Stimulated activated CD4-positive, alpha-beta T cell treated with anti-CD3 and anti-CD28 coated beads, Interleukin-15, amount 100 ng/mL, for 48 hours (primary cell): ENCODE measurements at places on chromosomes 1 and 21.

- no peak for DNase-seq
These were observed 11.2 kb downstream of the MKNK1 start for GRCh38 chr1:46592823-46593222.

GRCh38 chr1:95382000-95382786 is 148.2 kb downstream of the RWDD3 start:
- DNase-seq: no peak

- DNase-seq: no peak
These were observed 12.9 kb downstream of the NRIP1 start for GRCh38 chr21:15051644-15052458.

- no peak for DNase-seq
These were observed 12.2 kb downstream of the SDCCAG8 start for GRCh38 chr1:243267914-243268653.

DNA sequence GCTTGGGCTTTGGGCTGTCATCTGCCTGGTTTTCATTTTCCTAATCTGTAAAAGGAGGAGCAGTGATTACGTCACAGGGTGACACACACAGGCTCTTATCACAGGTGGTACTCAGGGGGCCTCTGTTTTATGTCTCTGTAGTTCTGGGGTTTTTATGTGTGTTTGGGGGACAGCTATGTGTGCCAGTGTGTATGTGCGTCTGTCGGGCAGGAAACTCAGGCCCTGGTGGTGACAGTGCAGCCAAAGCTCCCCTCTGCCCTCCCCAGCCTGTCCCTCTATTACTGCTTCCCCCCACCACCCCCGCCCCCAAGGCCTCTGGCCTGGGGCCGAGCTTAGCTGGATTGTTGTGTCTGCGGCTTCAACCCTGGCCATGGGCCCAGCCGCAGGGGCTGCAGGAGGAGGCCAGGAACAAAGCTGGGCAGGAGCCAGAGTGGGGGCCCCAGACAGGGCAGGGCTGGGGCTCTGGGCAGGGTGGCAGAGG is 13.3 kb downstream of the MFAP2 start:
- DNase-seq: no peak

- no peak for DNase-seq
These were observed 21.9 kb downstream of the LGALS8 start for GRCh38 chr1:236545621-236546169.

DNA sequence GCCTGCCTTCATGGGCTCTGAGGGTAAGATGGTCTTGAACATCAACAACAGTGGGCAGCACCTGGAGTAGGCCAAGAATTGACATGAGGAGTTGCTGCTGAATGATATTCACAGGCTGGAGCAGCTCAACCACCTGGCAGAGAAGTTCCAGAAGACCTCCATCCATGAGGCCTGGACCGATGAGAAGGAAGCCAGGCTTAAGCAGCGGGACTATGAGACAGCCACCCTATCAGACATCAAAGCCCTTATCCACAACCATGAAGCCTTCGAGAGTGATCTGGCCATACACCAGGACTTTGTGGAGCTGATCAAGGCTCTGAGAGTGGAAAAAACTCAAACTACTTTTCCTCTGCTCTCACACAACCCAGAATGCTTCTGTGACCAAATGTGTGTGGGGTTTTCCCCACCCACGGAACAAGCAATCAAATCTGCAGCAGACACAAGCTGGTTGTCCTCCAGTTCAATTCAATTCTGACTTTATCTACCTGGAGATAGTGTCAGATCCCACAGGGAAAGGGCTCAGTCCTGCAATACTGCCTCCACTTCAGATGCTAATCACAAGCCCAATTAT is 12.1 kb upstream of the EPHA10 start:
- no peak for DNase-seq

DNA sequence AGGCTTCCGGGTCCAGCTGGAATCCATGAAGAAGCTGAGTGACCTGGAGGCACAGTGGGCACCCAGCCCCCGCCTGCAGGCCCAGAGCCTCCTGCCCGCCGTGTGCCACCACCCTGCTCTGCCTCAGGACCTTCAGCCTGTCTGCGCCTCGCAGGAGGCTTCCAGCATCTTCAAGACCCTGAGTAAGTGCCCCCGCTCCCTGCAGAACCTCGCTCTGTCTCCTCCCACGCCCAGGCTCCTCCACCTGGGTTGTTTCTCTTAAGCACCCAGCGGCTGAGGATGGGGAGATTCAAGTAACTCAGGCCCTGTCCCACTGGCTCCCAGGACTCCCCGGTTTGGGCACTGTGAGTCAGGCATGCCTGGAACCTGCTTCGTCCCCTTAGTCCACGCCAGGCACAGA is 1.5 kb downstream of the GUCA2B start:
- no peak for DNase-seq

GRCh38 chr1:52925571-52926005 is 1.5 kb upstream of the SCP2 start:
- no peak for DNase-seq

DNA sequence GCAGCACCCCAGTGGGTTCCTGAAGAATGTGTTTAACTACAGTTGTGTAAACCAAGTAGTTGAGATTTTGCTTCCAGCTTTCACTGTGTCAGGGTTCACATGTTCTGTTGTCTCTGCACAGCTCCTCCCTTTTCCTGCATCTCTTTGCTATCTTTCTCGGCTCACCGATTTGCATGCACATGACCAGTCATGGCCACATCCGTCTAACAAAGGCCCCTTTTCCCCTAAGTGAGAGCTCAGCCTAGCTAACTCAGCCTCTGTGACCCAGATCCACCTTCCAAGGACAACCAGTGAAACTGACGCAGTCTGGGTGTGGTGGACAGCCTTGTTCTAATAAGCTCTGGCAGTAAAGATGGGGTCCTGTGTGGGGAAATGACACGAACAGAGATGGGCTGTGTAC is 101.1 kb downstream of the ZP4 start:
- no peak for DNase-seq

DNA sequence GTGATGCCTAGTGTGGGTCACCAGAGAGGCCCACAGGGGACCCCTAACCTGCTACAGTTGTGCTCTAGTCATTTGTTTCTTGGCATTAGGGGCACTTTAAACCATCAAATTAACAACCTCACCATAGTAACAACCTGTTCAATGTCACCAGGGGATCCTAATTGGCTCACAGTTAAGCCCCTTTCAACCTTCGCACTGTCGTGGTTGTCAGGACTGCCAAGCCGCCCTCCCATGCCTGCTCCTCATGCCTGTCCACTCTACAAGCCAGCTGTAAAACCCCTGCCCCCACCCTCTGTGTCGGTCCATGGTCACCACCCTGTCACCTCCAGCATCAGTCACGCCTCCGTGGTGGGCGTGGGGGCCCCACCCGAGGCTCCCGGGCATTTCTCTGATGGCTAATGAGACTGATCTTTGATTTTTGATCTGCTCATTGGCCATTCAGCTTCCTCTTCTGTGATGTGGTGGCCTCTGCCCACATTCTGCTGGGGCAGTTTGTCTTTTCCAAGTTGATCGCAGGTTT is 96.6 kb downstream of the WDR4 start:
- DNase-seq: no peak

- DNase-seq: no peak
These were observed 160.3 kb downstream of the PTPRU start for GRCh38 chr1:29396438-29397255.

GRCh38 chr1:54604572-54605370 is 18.6 kb downstream of the FAM151A start:
- no peak for DNase-seq

- no peak for DNase-seq
These were observed 20.6 kb upstream of the RCAN3 start for GRCh38 chr1:24481843-24482610.

GRCh38 chr1:116377541-116378529 is 4.8 kb downstream of the ATP1A1 start:
- no peak for DNase-seq

DNA sequence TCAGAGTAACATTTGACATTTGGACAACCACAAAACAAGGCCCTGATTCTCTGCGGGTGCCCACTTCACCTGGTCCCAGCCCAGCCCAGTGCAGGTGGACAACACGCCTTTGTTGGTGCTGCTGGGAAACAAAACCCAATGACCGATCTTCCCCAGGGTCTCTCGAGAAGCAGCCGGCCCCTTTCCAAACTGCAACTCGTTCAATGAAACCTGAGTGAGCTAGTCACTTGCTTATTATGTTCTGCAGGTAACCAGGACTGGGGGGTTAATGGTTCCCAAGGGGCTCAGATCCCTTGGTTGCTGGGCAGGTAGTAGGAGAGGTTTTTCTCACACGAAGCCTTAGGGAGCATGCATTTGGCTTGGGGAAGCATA is 42.9 kb downstream of the ABCG1 start:
- DNase-seq: no peak

GRCh38 chr1:20483833-20484518 is 2.0 kb downstream of the CAMK2N1 start:
- DNase-seq: no peak

DNA sequence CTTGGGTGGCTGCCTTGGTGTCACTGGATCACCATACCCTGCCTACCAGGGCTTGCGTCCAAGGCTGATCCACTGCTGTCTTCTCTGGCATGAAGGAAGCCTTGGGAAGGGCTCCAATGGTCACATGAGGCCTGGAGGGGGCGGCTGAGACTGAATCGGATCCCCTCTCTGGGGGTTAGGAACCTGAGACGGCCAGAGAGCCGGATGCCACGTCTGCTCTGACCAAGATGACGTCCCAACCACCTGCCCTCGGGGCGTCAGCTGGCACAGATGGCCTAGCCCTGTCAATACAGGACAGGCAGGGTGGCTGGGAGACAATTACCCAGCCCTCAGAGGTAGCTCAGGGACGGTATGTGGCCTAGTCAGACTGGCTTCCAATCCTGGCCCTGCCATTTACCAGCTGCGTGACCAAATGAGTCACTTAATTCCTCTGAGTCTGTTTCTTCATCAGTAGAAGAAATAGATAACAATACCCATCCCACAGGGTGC is 5.4 kb downstream of the TRIM62 start:
- DNase-seq: no peak

DNA sequence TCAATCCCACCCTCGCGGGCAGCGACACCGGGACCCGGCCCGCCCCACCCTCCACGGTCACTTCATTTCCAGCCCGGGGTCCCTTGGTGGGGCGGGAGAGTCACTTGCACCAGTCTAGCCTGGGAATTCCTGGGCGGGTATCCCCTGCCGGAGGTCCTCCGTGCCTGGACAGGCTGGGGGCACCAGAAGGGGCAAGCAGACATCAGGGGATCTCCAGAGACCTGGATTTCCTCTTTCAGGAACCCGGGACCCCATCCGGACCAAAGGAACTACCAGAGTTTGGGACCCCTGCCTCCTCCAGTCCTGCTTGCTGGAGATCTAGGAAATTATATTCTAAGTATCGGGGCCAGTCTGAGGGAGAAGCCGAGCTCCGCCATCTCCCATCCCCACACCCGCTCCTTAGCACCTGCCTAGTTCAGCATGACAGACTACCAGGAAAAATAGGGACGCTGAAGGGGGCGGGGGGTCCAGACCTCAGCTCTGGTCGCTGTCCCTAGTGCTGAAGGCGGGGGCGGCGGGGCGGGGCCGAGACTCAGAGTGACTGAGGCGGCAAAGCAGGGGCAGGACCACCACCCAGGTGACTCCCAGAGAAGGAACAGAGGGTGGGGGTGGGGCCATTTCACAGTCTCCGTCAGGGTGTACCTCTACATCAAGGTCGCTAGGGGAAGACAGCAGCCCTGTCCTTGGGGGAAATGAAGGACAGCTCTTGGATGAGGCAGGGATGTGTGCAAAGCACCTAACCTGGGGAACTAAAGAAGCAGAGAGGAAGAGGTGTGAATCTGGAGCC is 832 bp downstream of the HCN3 start:
- peak; percentile 61 for DNase-seq

- no peak for DNase-seq
These were observed 18.0 kb downstream of the UBE2T start for GRCh38 chr1:202323731-202324130.

GRCh38 chr1:119712342-119713038 is 756 bp downstream of the PHGDH start:
- DNase-seq: peak; percentile 36

GRCh38 chr1:203147376-203147775 is 19.9 kb downstream of the ADORA1 start:
- DNase-seq: no peak

DNA sequence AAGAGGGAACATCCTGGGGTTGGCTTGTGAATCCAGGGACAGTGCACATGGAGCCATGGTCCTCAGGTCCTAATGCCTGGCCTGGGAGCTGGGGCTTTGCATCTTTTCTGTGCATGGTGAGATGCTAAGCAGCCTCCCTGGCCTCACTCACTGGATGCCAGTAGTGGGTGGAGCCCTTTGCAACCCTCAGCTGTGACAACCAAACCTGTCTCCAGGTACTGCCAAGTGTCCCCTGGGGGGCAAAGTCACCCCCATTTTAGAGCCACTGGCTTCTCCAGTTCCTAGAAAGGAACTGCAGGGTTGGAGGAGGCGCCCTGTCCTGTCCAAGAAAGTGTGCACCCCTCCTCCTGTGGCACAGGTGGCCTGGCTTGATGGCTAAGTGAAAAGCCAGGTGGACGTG is 44.6 kb upstream of the GRIK3 start:
- no peak for DNase-seq

DNA sequence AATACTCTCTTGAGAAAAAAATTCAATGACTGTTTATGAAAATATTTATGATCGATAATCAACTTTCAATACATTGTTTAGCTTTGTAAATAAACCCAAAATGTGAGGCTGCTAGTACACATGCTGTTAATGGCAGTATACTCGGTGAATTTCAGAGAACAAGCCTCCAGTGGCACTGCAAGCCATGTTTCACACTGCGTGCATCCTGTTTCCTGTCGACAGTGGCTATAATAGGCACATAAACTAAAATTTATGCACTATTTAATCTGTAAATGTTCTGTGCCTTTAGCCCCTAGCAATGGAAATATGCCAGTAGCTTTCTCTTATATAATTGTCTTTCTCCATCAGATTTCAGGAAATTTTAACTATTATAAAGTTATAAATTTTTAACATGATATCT is 26.3 kb upstream of the RGS18 start:
- DNase-seq: no peak

- DNase-seq: no peak
These were observed 60.9 kb downstream of the FGGY start for GRCh38 chr1:59357645-59358320.

- DNase-seq: no peak
These were observed 824.3 kb upstream of the PRMT6 start for GRCh38 chr1:106232128-106232527.

DNA sequence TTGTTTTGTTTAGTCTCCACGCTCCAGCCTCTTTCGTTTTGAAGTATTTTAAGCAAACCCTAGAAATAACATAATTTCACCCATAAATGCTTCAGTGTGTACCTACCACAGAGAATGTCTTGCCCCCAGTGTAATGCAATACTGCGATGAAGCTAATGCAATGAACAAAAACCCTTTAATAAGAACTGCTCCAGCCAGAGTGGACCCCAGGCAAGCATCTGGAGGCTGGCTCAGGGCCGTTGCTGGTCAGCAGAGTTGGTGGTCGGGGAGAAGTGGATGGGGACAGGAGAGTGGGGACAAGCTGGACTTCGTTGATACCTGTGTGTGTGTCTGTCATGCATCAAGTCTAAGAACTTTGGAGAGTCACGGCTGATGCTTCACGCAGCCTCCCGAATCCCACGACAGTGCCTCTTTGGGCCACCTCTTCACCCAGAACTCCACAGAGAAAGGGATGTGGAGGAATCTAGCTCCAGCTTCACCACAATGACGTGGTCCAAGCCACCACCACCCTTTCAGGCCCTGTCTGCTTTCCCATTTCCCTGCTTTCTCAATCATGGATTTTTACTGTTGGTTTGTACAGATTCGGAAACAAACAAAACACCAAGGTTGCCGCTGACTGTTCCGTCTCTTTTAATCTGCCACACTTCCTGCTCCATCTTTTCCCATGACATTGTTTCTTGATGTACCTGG is 108.6 kb upstream of the ERRFI1 start:
- DNase-seq: no peak
